ENCODE measurements at places on chromosomes 7 and 10.

DNA sequence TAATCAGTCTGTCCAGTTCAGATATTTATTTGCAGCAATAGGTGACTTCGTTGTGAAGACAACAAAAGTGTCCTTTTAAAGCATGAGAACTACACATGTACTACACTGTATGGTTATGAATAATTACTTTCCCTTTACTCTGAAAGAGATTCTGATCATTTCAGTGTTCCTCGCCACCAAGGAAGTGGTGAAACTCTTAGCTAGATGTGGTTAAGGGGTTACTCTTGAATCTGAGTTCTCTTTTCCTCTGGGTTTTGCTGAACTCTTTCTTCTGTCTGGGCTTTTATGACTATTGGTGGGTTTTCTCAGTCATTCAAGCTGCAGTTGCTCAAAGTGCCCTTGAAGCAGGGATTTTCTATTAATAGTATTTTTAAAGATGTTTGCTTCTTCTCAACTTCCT lies 127.9 kb upstream of the SEM1 start:
- DNase-seq, result no peak

GRCh38 chr10:3770611-3771110 lies 14.3 kb downstream of the KLF6 start:
- no peak for DNase-seq

- no peak for DNase-seq
Measured at GRCh38 chr10:104735036-104735756, 94.1 kb downstream of the SORCS3 start.

DNA sequence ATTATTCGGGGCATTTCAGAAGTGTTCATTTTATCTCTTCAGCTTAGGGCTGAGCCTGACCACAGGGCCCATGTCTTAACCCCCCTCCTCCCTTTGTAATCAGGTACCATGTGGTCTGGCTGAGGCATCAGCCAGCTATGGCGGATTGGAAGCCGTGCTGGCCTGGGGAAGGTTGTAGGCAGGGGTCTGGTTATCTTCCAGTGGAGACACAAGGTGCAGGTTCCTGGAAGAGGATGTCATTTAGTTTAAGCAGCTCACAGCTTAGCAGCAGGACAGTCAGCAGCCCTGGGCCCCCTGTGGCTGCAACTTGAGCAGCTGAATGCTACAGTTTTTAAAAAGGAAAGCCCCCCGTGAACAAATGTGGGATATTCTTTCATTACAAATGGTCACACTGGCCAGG lies 22.1 kb downstream of the BAG3 start:
- no peak for DNase-seq

GRCh38 chr10:77442699-77443189 lies 194.9 kb downstream of the KCNMA1 start:
- no peak for DNase-seq

- DNase-seq, result no peak
Measured at GRCh38 chr7:11328309-11328708, 354.6 kb downstream of the PHF14 start.

Measured in activated CD8-positive, alpha-beta memory T cell treated with anti-CD3 and anti-CD28 coated beads for 1 hour (primary cell).